ENCODE measurements at places on chromosomes 3 and 15. TPM values are rescaled to one million over a fixed set of nuclear protein-coding genes. Genes with fewer than 3 reads are reported as not detected.

Gene CADM2
- 2.7 TPM for total RNA-seq

Gene CHRNA3
- 4.7 TPM for total RNA-seq

Gene GP9
- total RNA-seq, result not detected

Gene SAMD7
- total RNA-seq, result not detected

Gene TMEM266
- 0.16 TPM for total RNA-seq

Gene GRK7
- total RNA-seq, result 0.16 TPM

Gene MME
- 59.3 TPM for total RNA-seq

Gene ARGFX
- total RNA-seq, result not detected

Gene SLC28A2
- not detected for total RNA-seq

Gene IMPG2
- 2.3 TPM for total RNA-seq

Gene CNTN3
- 27.1 TPM for total RNA-seq

Gene IL17RD
- 33.4 TPM for total RNA-seq

Gene LRRC34
- 14.7 TPM for total RNA-seq

Gene SLC12A8
- 2.9 TPM for total RNA-seq

Gene NMB
- total RNA-seq, result 1.6 TPM

Gene TMCC1
- 44.1 TPM for total RNA-seq

Gene CACNA2D3
- 1.7 TPM for total RNA-seq

Gene GPR27
- total RNA-seq, result 2.7 TPM

Gene CYP8B1
- not detected for total RNA-seq

Gene PRSS50
- total RNA-seq, result 0.26 TPM

Gene DIPK2A
- total RNA-seq, result 104 TPM

Gene MED12L
- 3.1 TPM for total RNA-seq

Gene GPR87
- total RNA-seq, result 5.0 TPM

Gene AQP9
- total RNA-seq, result 0.85 TPM

Gene PTPN23
- total RNA-seq, result 12.4 TPM

Gene NLGN1
- 51.8 TPM for total RNA-seq

Gene TLR9
- 0.11 TPM for total RNA-seq

Gene CHRNA7
- total RNA-seq, result 3.8 TPM

Gene OR5K3
- not detected for total RNA-seq

Gene NKTR
- total RNA-seq, result 367 TPM

Gene NAALADL2
- total RNA-seq, result 77.5 TPM

Gene RBM6
- 117 TPM for total RNA-seq

Gene PTH1R
- 11.5 TPM for total RNA-seq

Gene CPOX
- 16.2 TPM for total RNA-seq

Gene SEMA6D
- 35.6 TPM for total RNA-seq

Gene SENP8
- 2.6 TPM for total RNA-seq

Gene SKOR1
- 0.21 TPM for total RNA-seq

Gene LARP6
- total RNA-seq, result 6.9 TPM

Gene UQCRC1
- 82.4 TPM for total RNA-seq

Gene ITPR1
- total RNA-seq, result 240 TPM

Gene PLA2G4E
- total RNA-seq, result not detected
